ENCODE measurements at places on chromosomes 5 and 9.
A peak's percentile ranks its signal among the peaks of the same experiment; 100 is the strongest.

- DNase-seq: peak; percentile 55
Observed at GRCh38 chr5:87069974-87070608, 197.6 kb upstream of the RASA1 start.

- DNase-seq: peak; percentile 8
Observed at GRCh38 chr9:126499005-126499910, 114.5 kb upstream of the LMX1B start.

- DNase-seq: no peak
Observed at GRCh38 chr9:110687497-110687896, 18.9 kb downstream of the MUSK start.

DNA sequence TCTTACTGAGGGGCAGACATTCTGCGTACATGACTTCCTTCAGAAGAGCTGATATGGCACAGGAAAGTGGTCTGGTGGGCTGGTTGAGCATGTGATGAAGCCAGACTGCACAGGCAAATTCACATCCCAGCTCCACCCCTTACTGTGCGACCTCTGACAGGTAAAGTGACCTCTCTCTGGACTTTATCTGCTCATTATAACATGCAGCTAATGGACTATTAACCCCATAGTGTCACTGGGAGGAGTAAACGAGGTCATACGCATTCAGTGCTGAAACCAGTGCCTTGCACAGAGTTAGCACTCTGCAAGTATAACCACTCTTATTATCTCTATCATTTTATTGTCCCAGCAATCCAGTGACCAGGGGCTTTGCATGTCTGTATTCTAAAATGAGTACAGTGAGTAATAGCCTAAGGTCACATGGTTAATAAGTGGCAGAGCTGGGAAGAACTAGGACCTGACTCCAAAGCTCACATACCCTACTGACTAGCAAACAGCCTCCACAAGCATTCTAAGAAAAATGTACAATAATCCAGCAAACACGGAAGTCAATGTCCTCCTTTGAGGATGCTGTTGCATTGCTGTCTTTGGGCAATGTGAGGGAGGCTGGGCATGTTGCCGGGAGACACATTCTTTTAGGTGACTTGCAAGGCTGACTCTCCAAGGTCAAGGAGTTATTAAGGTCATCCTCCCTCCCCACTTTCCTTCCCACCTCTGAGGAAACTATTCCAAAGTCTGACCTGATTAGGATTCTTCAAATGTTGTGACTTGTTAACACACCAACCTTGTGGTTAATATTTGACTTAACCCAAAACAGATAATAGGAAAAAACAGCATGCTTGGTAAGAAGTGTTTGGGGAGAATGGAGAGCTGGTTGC lies 19.0 kb downstream of the GLRX start:
- DNase-seq: no peak

DNA sequence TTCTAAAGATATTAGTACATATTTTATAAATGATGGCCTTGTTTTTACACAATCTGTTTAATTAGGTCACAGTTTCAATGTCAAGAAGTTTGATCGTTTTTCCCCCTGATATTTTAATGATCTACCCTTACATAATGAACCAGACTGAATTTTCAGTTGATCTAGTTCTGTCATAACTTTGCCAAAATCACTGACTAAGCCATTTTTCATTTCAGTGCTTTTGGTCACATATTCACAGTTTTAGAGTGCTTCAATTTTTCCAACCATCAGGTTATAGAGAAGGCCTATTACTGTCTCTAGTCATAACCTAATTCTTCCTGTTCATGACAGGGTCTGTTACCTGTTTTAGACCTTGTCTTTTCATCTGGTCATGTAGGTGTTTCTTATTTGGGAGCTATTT lies 577.9 kb upstream of the PTPRD start:
- DNase-seq: no peak

GRCh38 chr5:21574438-21574837 lies 1278.7 kb downstream of the CDH12 start:
- no peak for DNase-seq

GRCh38 chr5:179233909-179234562 lies 111.2 kb downstream of the ADAMTS2 start:
- DNase-seq: no peak

- DNase-seq: no peak
Observed at GRCh38 chr9:114055894-114056293, 22.2 kb downstream of the AMBP start.

DNA sequence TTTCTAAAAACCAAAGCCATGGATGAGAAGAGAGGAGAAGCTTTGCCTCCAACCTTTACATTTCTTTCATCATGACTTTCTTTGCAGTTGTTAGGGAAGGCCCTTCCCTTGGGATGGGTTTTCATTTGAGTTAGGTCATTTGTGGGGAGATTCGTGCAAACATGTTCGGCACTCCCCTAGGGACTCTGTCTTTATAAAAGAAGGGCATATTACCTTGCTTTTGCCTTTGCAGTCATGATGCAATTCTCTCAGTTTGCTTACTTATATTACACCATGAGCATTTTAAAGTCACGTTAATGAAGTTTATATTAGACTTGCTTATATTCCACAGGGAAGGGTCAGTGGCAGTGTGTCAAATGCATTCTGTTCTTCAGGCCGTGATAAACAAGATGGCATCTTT lies 289.3 kb upstream of the WWC1 start:
- DNase-seq: no peak

GRCh38 chr5:88944751-88945531 lies 62.0 kb upstream of the MEF2C start:
- DNase-seq: peak; percentile 22

GRCh38 chr5:141369994-141370848 lies at the start of gene PCDHGB3:
TSS of gene PCDHGB3 (plus strand) at chr5:141370242. CDS start at chr5:141370395, 153 bp downstream.
- DNase-seq: peak; percentile 77

DNA sequence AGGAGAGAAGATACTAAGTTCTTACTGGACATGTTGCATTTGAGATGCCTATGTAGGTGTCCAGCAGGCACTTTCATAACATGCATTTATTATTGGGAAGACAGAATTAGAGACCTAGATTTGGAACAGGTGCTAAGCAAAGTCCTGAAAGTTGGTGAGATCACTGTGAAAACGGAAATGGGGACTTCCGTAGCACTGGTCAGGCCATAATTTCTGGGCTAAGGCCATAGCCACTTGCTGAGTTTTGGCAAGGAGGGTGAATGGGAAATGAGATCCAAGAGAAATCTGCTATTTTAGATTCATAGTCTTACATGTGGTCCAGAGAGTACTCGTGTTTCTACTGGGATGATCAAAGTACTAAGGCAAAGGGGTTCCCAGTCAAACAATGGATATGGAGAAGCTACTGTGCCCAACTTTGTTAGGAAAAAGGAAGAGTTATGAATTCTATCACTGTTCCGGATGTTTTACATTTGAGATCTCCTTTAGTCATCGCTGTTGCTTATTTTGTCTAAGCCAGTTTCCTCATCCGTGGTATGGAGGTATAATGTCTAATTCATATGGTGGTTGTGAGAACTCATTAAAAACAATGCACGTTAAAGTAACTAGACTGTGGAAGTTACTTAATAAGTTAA lies 33.4 kb downstream of the TEK start:
- no peak for DNase-seq

GRCh38 chr5:158451993-158452672 lies 593.2 kb upstream of the CLINT1 start:
- no peak for DNase-seq

DNA sequence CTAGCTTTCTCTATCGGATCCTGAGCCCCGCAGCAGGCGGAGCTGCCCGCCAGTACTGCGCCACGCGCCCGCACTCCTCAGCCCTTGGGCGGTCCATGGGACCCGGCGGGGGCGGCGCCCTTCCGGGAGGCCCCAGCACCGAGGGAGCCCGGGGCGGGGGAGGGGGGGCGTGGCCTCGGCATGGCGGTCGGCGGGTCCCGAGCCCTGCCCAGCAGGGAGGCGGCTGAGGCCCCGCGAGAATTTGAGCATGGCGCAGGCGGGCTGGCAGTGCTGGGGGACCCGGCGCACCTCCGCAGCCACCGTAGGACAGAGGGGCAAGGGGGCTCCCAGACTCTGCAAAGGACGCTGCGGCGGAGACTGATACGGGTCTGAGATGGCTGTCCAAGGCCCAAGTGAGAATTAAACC lies 6.8 kb downstream of the ZDHHC11B start:
- no peak for DNase-seq

DNA sequence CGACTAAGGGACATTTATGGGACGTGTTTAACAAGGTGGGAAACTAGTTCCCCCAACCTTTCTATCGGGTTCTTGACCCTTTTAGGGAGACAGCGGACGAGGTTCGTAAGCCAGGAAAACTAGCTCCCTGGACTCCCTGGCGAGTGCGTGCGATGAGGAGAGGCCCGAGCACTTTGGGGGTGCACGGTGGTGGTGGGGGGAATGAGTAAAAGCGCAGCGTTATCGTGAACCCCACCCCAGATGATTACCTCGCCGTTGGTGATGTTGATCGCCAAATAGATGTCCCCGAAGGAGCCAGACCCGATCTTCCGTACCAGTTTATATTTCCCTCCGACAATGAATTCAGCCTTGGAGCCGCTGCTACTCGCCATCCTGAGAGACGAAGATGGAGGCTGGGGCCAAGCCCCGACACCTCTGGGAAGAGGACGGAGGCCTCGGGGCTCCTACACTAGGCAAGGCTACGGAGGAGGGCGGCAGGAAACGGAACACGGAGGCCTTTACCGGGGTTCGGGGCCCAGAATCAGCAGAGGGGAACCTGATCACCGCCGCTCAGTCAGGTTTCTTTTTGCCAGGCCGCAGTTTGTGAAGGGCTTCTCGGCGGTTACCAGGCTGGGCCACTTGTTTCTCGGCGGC lies 529 bp downstream of the CSNK1A1 start:
- DNase-seq: no peak

- DNase-seq: no peak
Observed at GRCh38 chr9:125942125-125942524, 195.0 kb downstream of the PBX3 start.

DNA sequence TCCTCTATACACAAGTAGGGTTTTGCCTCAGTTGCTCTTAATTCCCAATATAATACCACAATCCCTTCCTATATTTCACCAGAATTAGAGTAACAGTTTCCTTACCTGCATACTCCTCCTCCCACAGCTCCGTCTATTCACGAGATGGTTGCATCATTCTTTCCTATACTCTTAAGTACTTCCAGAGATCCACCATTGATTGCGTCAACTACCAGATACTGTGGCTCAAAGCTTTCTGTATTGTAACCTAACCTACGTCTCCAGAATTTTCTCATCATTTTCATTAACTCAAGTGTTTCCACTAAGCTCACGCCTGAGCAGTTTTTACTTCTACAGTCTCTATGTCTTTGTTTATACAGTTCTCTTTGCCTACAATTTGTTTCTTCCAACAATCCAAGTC lies 31.2 kb upstream of the MINAR2 start:
- no peak for DNase-seq

- no peak for DNase-seq
Observed at GRCh38 chr9:123138163-123138562, 104.7 kb downstream of the GPR21 start.

DNA sequence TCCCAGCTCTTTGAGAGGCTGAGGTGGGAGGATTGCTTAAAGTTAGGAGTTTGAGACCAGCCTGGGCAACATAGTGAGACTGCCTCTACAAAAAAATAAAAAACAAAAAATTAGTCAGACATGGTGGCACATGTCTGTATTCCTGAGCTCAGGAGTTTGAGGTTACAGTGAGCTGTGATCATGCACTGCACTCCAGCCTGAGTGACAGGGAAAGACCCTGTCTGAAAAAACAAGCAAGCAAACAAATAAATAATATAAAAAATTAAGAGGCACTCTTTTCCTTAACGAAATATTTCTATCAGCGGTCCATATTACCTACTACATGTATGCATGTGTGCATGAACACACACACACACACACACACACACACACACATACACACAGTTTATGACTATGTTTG lies 20.9 kb upstream of the FOCAD start:
- DNase-seq: no peak

- no peak for DNase-seq
Observed at GRCh38 chr9:108244686-108245085, 611.1 kb downstream of the ACTL7B start.

DNA sequence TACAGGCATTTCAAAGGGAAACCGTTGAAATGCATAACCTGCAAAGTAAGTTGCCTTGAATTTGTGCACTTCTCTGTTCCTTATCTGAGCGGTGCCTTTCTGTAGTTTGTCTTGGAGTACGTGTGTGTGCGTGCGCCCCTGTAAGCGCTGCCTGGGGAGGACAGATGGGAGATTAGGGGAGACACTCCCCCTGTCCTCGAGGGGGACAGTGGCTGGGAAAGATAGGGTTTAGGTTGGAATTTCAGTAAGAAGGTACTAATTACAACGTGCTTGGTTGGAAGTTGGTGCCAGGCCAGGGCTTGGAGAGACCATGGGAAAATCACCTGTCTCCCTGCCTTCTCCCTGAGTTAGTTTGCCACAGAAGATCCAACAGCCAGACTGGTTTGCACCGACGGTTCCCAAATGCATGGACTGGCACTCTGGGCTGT lies 73.2 kb downstream of the PIK3R1 start:
- no peak for DNase-seq

GRCh38 chr9:116726602-116727001 lies 39.5 kb downstream of the TRIM32 start:
- DNase-seq: no peak

DNA sequence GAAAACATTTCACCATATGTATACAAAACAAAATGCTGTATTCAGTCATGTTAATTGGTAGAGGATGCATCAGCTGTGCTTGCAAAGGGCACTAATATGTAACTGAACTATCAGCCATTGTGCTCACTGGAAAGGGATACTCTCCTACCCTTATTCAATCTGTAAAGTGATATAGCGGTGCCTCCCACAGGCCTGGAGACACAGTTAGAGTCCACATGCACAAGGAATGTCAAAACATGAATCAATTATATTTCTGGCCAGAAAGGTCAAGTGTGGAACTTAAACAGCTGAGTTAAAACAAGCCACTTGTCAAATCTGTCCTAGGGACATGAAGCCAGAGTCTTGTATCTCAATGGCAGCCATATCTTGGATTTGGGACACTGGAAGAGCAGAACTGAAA lies 71.2 kb upstream of the IZUMO3 start:
- no peak for DNase-seq

GRCh38 chr9:111828193-111828592 lies 33.5 kb upstream of the SHOC1 start:
- peak; percentile 46 for DNase-seq

DNA sequence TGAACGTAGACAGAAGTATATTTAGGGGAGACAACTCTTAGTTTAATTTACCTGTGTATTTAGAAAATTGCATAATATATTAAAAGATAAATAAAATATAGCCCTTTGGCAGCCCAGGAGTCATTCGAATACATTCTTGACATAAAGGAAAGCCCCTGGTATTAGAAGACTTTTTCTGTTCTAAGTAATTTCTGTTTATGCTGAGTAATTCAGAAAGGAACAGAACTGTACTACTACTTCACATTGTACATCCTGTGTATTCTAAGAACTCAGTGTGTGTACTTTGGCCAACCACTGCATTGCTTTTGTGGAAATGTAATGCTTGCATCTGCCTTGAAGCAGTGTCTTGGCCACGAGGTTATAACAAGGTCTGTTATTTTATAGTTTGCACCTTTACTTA lies 136.4 kb downstream of the KDM4C start:
- no peak for DNase-seq

Data from HCEC 1CT (cell line).